ENCODE measurements at places on chromosomes 11 and 22.

DNA sequence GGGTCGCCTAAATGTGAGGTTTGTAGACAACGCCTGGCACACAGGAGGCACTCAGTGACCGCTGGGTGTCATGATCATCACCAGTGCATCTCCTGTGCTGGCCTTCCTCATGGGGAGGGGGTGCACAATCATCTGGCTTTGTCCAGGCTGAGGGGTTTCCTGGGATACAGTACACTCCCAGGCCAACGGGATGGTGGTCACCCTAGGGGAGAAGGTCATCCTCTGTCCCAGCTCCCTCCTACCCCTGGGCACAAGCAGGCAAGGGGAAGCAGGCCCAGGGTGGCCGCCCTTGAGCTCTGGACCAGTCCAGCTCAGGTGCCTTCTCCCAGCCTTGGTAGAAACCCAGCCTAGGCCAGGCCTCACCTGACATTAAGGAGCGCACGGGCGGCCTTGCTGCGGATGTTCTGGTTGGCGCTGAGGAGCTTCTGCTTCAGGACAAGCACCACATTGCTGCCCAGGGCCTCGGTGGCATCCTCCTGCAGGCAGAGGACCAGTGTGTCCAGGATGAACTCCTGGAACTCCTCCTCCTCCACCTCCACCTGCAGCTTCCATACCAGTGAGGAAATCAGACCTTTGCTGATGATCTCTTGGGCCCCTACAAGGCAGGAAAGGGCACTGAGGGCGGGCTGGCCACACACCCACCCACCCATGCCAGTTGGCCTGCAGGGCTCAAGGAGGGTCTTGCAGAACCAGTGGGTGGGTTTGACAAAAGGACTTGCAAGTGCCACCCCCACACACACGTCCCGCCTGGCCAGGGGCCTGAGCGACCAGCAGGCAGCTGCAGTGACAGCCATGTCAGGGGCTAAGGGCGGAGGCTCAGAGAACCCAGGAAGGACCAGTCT lies 6.6 kb upstream of the GNAZ start:
- no peak for DNase-seq

DNA sequence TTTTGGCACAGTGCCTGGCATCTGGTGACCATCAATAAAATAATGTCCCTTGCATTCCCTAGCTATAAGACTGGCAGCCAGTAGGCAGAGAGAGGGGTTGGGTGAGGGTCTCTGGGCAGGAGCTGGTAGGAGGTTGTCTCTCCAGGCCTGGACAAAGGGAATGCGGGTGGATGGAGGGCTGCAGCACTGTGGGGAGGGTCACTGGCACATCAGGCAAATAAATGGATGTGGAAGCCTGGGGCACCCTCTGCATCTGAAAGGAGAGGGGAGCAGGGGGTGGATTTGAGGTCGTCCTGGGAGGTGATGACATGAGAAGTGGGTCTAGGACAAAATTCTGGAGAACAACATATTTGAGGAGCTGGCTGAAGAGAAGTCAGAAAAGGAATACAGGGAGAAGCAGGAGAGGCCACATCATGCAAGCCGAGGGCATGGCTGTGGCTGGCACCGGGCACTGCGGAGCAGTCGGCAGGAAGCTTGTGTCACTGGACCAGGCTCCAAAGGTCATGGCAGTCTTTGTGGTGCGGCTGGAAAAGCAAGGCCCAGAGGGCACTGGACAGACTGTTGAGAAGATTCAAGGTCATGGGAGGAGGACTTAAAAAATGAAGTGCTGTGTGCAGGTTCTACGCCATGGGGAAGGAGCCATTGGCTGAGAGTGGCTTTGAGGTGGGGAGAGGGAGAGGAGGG lies 36.5 kb upstream of the THY1 start:
- DNase-seq, result no peak

DNA sequence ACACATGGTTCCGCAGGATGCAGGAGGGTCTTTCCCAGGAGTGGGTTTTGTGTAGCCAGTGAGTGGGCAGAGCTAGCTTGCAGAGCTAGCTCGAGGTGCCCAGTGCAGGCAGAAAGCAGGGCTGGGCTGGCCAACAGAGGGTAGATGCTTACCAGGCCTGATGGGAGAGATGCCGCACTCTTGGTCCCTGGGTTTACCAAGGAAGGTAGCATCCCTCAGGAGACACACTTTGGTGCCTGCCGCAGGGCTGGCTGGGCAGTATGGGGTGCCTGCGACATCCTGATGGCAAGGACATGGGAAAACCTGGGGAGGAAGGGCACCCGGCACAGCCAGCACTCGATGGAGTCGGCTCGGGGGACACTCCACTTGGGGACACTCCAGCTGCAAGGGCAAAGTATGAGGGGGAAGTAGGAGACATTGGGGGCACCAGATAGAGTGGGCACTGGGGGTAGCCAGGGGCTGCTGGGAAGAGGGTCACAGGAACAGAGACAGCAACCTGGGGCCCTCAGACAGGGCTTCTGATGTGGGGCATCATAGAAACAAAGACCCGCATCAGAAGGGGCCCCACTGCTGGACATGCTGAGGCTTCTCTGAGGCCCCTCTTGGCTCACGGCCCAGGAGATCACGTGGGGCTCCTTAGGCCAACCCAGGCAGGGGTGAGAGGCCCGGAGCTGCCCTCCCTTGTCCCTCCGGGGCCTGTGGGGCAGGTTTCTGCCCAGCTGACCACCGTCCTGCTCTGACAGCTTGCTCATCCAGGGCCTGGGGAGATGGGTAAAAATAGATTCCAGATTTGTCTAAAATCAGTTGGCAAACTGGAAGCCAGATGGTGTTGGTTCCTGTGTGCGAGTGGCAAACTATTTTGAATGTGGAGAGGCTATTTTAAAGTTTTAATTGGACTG lies 89.8 kb downstream of the MORC2 start:
- DNase-seq, result peak; percentile 45

DNA sequence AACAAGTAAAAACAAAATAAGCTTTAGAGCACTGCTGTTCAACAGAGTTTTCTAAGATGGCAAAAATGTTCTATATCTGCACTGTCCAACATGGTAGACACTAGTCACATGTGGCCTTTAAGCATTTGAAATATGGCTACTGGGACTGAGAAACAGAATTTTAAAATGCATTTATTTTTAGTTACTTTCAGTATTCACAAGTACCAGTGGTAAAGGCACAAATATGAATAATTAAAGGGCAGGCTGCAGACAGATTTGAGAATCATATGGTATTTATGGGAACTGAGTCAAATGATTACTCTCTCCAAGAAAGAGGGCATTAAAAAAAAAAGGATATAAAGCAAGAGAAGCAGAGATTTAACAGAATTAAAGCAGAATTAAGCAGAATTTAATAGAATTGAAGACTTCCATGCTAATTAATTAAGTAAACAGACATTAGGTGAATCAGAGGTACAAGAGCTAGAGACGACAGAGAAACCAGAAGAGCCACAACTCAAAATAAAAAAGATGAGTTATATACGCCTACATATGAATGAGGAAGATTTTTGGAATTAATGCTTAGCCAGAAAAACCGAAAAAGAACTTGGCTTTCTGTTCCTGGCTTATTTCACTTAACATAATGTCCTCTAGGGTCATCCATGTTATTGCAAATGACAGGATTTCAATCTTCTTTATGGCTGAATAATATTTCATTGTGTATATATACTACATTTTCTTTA lies 160.4 kb downstream of the ATG16L2 start:
- DNase-seq, result no peak

- no peak for DNase-seq
Observed at GRCh38 chr11:44627911-44628729, 62.7 kb downstream of the CD82 start.
